Vagina (tissue), 2 donors: ENCODE measurements at places on chromosomes 1 and 21. TPM values are rescaled to one million over a fixed set of nuclear protein-coding genes. Genes with fewer than 3 reads are reported as not detected.

GRCh38 chr1:223429313-223429731, 36.1 kb downstream of the CCDC185 start:
- DNase-seq: no peak

GRCh38 chr1:57109247-57109646, 143.4 kb upstream of the C8B start:
- no peak for DNase-seq

GRCh38 chr1:212917134-212917485, 33.2 kb upstream of the VASH2 start:
- no peak for DNase-seq

Gene SLC45A1
- total RNA-seq: 13.8 TPM

DNA sequence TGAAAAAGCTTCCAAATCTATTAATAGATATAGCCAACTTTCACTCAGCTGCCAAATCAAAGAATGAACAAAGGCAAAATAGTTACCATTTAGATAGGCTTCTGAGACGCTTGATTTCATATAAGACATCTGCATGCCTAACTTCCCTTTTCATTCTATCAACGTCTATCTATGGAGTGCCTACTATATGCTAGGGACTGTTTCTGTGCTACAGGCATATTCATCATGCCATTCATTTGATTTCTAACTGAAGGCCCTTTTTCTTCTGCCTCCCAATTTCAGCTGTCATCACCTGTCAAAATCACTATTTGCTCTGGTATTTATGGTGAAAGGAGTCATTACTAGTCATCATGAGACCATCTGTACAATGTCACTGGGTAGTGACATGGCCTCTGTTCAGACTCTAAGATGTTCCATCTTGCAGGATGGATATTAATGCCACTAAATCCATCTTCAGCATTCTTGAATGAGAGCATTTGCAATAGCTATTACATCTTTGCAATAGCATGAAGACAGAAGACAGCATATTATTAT, 4.3 kb upstream of the KRTAP13-1 start:
- no peak for DNase-seq

DNA sequence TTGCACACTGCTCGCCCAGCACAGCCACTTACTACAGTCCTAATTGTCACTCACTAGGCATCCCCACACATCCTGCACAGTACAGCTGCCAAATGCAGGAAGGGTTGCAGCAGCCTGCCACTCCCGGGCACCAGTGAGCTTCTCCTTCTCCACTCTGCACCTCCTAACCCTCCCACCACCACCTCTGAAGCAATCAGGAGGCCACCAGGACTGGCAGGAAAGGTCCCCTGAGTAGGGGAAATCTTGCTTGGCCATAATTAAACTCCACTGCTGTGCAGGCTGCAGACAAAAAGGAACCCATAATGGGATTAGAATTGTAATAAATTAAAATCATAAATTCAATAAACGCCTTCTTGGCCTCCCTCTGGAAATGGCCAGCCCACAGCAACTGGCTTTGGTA, 31.8 kb downstream of the FBXO2 start:
- DNase-seq: no peak

DNA sequence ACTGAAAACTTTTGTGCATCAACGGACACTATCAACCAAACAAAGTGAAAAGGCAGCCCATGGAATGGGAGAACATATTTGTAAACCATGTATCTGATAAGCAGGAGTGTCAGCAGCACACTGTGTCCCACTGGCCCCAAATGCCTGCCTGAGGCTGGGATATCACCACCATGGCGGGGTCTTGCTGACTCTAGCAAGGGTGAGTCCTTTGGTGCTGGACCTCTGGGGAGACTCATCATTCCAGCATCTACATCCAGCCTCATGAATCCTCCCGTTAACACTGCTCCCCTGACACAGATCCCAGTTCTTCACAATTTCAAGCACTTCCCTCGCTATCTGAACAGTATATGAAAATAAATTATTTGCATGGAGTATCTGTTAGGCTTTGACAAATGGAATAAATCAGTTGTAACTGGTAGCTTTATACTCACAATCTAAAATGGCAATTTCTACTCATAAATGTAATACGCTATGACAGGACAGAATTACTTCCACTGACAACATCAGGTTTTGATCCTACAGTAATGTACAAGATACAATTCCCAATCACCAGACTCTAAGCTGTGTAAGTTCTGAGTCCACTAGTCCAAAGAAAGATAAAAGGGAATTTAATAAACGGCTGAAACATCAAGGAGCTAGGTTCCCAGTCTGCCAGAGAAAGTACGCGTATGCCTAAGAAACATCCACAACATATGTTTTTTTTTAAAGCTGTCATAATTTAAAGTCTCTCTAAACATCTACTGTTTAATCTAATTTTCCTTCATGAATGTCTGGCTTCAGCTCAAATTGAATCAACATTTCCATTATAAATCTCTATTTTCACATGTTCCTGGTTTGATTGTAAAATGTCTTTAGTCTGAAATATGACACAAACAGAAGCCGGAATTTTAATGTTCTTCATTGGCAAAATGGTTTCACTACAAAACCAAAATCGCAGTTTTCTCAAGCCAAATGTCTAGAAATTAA, 95.1 kb downstream of the SIPA1L2 start:
- no peak for DNase-seq

Gene CA14
- not detected for total RNA-seq

DNA sequence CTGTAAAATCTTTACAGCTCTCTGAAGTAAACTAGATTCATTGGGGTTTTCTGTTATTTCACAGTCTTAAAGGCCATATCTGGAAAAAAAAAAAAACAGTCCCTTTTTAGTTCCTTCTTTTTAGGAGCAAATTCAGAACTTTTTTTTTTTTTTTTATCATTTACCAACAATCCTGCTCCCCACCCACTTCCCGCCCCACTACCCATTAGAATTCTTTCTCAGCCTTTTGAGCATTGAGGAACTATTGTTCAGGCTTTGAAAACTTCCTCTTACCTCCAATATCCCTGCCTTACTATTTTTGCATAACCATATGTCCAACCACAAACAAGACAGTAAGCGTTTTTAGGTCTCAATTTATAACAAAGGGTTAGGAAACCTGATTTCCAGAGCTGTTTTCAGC, 330.1 kb downstream of the PLPP3 start:
- no peak for DNase-seq

- DNase-seq: no peak
Observed at GRCh38 chr1:247204177-247204647, 32.4 kb upstream of the ZNF124 start.

DNA sequence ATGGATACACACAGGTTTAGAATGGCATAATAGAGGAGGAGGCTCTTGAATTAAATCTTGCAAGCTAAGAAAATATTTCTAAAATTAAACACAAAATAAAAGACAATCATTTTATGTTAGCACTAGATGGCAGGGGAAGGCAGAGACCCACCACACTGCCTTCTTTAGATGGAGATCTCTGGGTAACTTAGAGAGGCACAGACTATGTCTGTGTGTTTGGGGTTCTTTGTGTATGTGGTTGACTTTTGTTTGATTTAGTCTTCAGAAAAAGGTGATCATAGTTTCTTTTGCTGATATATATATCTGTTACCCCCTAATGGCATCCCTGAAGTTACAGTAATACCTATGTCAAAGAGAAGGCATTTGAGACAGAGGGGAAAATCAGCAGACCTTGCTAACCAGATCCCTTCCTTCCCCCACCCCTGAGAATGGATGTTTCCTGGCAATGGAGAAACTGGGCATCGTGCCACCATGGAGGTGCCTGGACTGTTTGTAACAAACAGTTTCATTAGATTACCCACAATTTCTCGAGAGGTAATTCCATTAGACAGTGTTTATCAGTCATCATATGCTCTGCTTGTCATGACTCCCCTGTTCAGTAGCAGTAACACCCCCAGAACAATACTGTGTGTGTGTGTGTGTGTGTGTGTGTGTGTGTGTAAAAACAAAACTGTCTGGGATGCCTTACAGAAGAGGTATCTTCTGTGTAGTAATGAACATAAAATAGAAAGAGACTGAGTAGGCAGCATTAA, 228.3 kb upstream of the DEPDC1 start:
- DNase-seq: no peak

Gene SLC30A2
- not detected for total RNA-seq

GRCh38 chr1:21104683-21105082, 72.0 kb downstream of the EIF4G3 start:
- DNase-seq: no peak
